ENCODE measurements at places on chromosomes 3 and 15.

GRCh38 chr15:65732698-65733097, 59.4 kb downstream of the DENND4A start:
- no peak for DNase-seq
- peaks cover 23% of the 10 kb centered on the region for H3K36me3 ChIP-seq
- H3K27me3 ChIP-seq, result no peaks in the 10 kb centered on the region
- H3K4me1 ChIP-seq, result no peaks in the 10 kb centered on the region
- H3K4me3 ChIP-seq, result no peak overlapping the region

GRCh38 chr3:49238274-49239127, 38.5 kb downstream of the C3orf62 start:
- H3K4me3 ChIP-seq, result no peak overlapping the region
- H3K27me3 ChIP-seq, result no peaks in the 10 kb centered on the region
- H3K4me1 ChIP-seq, result no peaks in the 10 kb centered on the region
- no peak for DNase-seq
- H3K36me3 ChIP-seq, result peaks cover 3% of the 10 kb centered on the region
- H3K27ac ChIP-seq, result no peak overlapping the region

GRCh38 chr15:96053781-96054428, 276.6 kb upstream of the NR2F2 start:
- H3K27ac ChIP-seq, result no peak overlapping the region
- peaks cover 3% of the 10 kb centered on the region for H3K4me1 ChIP-seq
- H3K36me3 ChIP-seq, result no peaks in the 10 kb centered on the region
- DNase-seq, result no peak
- no peak overlapping the region for H3K4me3 ChIP-seq

- peaks cover 15% of the 10 kb centered on the region for H3K36me3 ChIP-seq
- peaks cover 22% of the 10 kb centered on the region for H3K4me1 ChIP-seq
- peaks cover 24% of the 10 kb centered on the region for H3K27me3 ChIP-seq
Measured at GRCh38 chr3:188339410-188340295, 185.7 kb downstream of the LPP start.

DNA sequence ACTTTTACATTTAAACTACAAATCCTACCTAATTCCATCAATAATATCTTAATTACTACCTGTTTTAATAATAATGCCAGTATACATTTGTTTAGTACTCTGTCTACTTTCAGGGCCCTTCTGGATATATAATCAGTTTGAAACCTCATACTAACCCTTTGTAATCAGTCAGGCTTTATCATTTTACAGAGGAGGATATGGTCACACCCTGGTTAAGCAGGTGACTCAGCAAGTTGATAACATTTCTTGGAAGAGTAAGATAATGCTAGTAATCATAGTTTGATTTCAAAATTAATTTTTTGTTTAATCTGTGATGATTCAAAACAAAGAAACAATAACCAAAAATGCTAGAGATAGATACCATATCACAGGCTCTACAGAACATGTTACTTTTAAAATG, 208.2 kb upstream of the MANF start:
- DNase-seq, result no peak
- peaks cover 2% of the 10 kb centered on the region for H3K4me1 ChIP-seq
- H3K36me3 ChIP-seq, result peaks cover 4% of the 10 kb centered on the region
- no peak overlapping the region for H3K27ac ChIP-seq
- H3K4me3 ChIP-seq, result no peak overlapping the region

All from T-helper 2 cell treated with Interferon-gamma antibody and Interleukin-4, amounts not matched to agents 5 μg/mL and 100 μg/mL, for 36 hours (primary cell).